ENCODE measurements at places on chromosomes 1 and 21.

GRCh38 chr1:183306317-183307042 is 111.7 kb downstream of the NMNAT2 start:
- DNase-seq = no peak

- DNase-seq = no peak
These were observed 39.2 kb downstream of the CDK18 start for GRCh38 chr1:205543351-205544301.

- DNase-seq = no peak
These were observed 134.1 kb upstream of the ETV3 start for GRCh38 chr1:157272264-157272663.

GRCh38 chr1:215376544-215377264 is 190.4 kb upstream of the KCTD3 start:
- DNase-seq = no peak

- no peak for DNase-seq
These were observed 139.0 kb downstream of the HS2ST1 start for GRCh38 chr1:87053446-87053845.

GRCh38 chr1:14825396-14825795 is 226.9 kb downstream of the KAZN start:
- no peak for DNase-seq

- no peak for DNase-seq
These were observed 54.3 kb downstream of the WNT9A start for GRCh38 chr1:227893300-227893948.

DNA sequence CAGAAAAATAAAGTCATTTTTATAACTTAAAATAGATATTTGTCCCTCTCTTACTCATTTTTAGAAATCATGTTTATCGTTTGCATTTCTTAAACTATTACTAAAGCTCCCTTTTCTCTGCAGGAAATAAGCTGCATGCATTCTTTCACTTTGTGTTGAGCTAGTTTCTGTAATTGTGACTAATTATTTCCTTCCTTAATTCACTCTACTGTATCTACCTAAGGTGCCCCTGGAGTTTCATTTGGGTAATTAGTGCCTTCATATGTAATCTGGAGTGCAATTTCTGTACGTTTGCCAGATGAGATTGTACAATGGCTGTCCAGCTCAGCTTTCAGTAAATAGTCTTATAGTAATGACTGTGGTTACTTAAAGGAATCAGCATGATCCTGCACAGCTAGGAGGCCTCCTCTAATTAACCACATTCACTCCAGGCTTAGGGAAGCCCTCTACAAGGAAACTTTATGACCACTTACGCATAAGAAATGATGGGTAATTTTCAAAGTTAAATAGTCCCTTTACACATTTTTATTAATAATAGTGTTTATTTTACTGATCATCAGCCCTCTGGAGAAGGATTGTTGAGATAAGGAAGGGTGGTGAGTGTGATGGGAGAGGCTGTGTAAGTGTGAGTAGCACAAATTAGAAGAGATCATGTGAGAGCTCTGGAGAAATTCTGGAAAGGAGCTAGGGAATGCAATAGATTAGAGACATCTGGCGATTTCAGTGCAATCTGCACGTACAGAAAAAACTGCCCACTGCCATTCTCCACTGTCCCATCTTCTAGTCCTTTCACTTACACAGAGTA is 86.8 kb downstream of the LRRC8C start:
- peak; percentile 28 for DNase-seq

- DNase-seq = no peak
These were observed 8.9 kb upstream of the KCND3 start for GRCh38 chr1:111998332-111998731.

GRCh38 chr1:26218906-26219494 is 15.0 kb upstream of the CEP85 start:
- no peak for DNase-seq

- DNase-seq = no peak
These were observed 40.7 kb downstream of the CASQ2 start for GRCh38 chr1:115727706-115728249.

DNA sequence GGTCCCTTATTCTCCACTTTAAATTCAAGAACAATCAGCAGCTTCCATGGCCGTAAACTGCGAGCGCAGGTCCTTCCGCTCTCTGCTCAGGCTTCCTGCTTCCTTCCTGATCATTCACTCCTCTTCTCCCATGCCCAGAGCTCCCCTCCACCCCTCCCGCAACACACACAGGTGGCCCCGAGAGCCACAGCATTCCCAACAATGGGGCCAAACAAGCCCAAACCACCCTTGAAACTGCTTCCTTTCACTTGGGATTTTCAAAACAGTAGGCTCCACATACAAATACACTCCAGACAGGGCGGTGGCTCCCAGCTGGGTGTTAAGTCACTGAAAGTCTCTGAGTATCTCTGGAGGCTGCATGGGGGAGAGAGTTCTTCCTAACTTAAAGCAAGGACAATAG is 11.4 kb downstream of the FAM89A start:
- DNase-seq = no peak

DNA sequence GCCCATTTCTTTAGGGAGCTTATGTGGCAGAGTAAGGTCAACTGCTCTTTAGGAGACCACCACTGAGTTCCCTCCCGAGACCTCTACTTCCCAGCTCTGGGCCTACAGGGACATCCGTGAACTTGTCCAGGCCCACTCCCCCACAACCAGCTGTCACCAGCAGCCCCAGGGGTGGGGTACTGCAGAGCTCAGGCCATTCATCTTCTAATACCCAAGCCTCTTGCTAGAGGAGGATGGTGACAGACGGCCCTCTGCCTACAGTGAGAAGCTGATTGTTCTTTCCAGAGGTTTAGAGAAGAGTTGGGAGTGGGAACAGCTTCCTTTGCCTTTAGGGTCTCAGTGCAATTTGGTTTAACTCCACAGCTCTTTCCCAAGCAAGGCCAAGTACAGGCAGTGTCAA is 33.2 kb upstream of the ARTN start:
- DNase-seq = no peak

GRCh38 chr21:35770101-35770945 is 290.0 kb downstream of the SETD4 start:
- no peak for DNase-seq

- no peak for DNase-seq
These were observed 113.1 kb downstream of the PIK3R3 start for GRCh38 chr1:46019348-46019747.

DNA sequence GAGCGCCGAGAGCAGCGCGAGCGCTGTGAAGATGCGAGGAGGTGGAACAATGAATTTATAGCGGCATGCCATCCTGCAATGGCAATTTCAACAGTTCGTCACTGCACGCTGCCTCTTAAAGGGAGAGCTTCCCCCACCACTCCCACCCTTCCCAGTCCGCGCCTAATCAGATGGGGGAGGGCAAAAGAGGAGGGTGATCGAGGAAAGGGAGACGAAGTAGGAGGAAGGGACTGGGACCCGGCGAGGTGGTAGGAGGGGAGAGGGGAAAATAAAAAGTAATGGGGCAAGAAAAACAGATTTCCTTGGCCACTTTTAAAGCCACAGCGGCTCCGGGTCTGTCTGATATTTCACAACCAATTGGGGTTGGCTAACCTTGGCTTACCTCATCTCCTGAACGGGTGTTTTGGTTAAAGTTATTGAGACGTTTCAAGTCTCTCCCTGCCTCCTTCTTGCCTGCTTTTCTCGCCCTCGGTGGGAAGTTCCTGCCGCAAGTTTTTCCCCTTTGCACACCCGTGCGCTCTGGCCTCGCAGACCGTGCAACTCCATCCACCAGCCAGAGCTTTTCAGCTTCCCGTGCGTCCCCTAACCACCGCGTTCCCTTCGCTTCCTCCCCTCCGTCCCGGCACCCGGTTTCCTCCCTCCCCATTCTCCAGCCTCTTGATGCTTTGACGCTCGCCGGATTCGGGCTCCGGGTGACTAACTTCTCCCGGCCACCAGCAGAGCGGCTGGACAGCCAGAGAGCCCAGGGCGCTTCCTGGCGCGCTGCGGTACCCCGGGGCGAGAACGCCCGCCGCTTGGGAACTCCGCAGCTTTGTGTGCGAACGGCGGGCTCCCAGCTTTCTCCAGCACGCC is at the start of gene ADAMTS5:
Gene ADAMTS5 (minus strand): TSS at position 27 of the 852 bp plus-strand sequence. CDS start 697 bp downstream, outside the sequence.
- no peak for DNase-seq

DNA sequence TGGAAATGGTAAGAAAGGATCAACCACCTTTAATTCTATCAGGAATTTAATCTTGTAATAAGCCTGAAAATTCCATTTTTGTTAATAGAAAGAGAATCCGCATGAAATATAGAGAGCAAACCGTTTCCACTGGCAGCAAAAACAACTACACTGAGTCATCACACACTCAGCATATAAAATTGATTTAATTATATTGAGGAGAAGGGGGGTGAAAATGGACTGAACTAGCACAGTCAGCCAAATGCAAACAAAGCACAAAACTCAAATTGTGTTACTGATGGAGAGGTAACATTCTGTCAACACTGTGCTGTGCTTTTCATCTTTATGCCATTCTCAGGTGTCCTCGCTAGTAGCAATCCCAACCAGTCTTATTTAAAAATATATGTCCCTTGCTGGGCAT is 1583.9 kb downstream of the MRPL39 start:
- DNase-seq = no peak

GRCh38 chr1:234316937-234317336 is 56.3 kb upstream of the COA6 start:
- DNase-seq = no peak

- DNase-seq = no peak
These were observed 1795.5 kb downstream of the MRPL39 start for GRCh38 chr21:23811805-23812204.

DNA sequence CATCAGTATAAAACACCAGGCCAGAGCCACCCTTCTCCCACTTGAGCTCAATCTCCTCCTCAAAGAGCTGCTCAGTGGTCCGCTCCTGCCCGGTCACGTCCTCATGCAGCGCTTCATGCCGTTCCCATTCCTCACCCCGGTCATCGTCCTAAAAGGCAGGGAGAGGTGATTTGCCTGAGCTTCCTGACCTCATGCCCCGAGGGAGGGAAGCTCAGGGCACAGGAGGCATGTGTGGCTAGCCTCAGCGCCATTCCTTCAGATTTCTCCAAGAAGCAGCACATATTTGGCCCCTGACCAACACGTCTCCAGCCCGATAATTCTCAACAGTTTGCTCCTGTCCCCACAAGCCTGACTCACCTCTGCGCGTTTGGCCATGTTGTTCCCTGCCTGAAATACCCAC is 4.2 kb upstream of the GPN2 start:
- DNase-seq = no peak

GRCh38 chr1:61699911-61700851 is 24.8 kb downstream of the TM2D1 start:
- no peak for DNase-seq

DNA sequence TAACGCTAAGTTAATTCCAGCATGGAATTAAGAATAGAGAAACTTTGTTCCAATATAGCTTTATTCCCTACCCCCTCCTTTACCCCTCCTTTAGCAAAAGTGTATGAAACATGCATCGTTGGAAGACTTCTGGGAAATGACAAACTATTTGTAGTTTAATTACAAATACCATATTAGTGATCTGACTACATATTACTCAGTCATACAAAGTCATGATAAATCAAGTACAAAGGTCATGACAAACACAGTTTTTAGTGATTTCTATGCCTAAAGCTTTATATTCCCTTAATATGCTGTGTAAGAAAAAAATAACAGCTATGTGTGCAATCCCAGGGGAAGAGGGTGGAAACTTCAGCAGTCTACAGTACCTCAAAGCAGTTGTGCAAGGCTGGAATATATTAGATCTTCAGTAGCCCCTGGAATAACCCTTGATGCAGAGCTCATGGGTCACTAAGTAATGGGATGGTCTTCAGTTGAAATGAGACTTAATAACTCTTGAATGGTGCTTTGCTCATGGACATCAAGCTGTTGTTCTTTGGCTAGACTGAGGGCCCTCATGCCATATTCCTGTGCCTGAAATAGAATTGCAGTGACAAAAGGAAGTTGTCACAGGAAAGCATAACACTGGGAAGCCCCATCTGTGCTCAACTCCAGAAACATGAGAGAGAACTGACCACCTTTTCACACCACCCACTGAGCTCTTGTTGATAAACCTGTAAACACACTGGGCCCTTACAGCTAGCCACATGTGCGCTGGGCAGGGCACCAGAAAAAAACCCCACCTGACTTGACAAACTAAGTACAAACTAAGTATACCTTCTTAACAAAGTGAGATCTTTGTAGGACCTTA is 25.3 kb downstream of the ZMYND12 start:
- DNase-seq = no peak

- no peak for DNase-seq
These were observed 30.0 kb downstream of the LRRC3 start for GRCh38 chr21:44485254-44485793.

- DNase-seq = peak; percentile 36
These were observed 54.5 kb downstream of the LGR6 start for GRCh38 chr1:202247837-202248795.

- DNase-seq = no peak
These were observed 1.1 kb upstream of the ERRFI1 start for GRCh38 chr1:8026976-8027747.

DNA sequence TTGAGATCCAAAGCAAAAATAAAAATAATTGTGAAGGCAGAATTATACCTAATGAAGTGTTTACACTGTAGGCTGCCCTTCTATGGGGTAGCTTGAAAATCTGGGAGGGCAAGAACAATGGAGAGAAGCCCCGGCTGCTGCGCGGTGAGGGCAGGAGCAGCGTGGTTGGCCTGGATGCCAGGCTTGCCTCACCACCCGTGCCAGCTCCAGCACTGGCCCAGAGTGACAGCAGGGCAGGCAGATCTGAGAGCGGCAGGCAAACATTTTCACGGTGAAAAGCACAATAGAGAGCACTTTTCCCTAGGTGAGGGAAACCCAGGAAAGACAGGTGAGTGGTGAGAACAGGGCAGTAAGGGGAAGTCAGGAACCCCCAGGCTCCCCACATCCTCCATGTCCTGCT is 1.4 kb downstream of the PROK1 start:
- DNase-seq = no peak

DNA sequence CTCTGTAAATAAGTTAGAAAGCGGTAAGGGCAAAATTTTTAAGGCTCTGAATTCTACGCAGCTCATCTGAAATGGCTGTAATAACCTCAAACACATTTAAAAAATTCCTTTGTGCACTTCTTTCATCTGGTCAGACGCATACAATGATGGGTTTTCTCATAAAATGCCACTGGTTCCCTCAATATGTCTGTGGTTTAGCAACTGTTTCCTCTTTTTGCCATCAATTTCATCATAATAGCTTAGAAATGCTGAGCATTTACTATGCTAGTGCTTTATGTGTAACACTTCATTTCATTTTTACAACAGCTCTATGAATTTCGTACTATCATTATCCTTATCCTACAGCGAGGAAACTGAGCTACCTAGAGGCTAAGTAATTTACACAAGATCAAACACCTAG is 35.3 kb upstream of the DMRTA2 start:
- no peak for DNase-seq

- no peak for DNase-seq
These were observed 144.9 kb downstream of the CD247 start for GRCh38 chr1:167373398-167373797.

DNA sequence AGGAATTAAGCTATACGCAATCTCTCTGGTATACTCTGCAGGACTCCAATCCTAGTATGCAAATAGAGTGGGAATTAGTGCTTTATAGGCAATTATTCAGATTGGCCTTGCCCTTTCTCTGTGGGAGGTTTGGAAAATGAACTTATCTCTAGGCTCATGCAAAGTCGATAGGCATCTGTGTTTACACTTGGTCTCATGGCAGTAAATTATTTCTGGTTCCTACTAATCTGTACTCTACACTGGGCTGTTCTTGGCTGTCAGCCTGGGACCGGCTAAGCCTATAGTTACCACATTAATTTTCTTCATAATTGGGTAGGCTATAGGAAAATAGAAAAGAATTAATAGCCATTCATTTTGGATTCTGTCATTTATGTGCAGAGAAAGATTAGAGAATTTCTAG is 544.6 kb downstream of the AMY1C start:
- no peak for DNase-seq

GRCh38 chr21:42145569-42146272 is 73.2 kb upstream of the ABCG1 start:
- DNase-seq = peak; percentile 41

GRCh38 chr1:59004755-59005154 is 220.9 kb upstream of the JUN start:
- DNase-seq = no peak

All from DMS 273 treated with DMSO at 0.1 percent for 48 hours (cell line).